Stimulated activated CD4-positive, alpha-beta T cell treated with anti-CD3 and anti-CD28 coated beads, Interleukin-1b, Interleukin-23, amount 100 ng/mL, for 24 hours (primary cell): ENCODE measurements at places on chromosomes 11 and 22.
A peak's percentile ranks its signal among the peaks of the same experiment; 100 is the strongest.

GRCh38 chr11:86523738-86524619 is 148.4 kb downstream of the ME3 start:
- no peak for DNase-seq

DNA sequence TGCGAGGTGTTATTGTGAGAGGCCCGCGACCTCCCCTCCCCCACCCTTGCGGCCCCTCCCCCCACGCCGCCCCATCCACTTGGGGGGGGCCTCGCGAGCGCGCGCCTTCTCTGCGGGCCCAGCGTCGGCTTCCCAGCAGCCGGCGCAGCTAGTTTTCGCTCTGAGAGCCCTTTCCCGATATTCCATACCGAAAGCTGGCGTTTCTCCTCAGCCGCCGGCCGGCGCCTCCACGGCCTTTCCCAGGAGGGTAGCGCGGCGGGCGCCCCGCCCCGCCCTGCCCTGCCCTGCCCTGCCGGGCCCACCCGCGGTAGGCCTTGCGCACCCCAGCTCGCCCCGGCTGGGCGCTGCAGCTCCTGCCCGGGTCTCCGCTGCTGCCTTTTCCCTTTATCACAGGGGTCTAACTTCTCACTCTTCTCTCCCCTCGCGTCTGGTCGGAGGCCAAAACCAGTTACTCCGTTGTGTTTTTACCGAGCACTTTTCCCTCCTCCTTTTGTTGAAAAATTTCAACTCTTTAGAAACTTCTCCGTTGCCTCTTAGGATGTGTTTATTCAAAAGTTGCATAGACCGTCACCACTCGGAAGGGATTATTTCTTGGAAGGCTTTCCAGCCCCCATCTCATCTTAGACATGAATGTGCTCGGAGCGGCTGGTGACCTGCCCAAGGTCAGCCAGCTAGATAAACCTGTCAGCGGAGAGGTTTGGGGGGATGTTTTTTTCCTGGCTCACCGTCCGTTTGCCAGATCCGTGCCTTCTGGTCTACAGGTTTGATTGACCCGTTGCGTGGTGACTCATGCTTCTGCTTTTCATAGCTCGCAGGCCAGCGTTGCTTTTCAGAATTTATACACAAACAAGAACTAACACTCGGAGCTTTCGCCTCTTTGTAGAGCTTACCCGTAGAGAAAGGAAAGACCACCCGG is 648 bp downstream of the PAFAH1B2 start:
- DNase-seq, result no peak

GRCh38 chr11:67264877-67265632 is 1.2 kb upstream of the GRK2 start:
- DNase-seq, result no peak

GRCh38 chr22:17117890-17118289 is 3.3 kb downstream of the TMEM121B start:
- DNase-seq, result no peak

- DNase-seq, result no peak
These were observed 34.2 kb upstream of the LDLRAD3 start for GRCh38 chr11:35909511-35910265.

- DNase-seq, result no peak
These were observed 198.2 kb downstream of the TENM4 start for GRCh38 chr11:79242616-79243015.

DNA sequence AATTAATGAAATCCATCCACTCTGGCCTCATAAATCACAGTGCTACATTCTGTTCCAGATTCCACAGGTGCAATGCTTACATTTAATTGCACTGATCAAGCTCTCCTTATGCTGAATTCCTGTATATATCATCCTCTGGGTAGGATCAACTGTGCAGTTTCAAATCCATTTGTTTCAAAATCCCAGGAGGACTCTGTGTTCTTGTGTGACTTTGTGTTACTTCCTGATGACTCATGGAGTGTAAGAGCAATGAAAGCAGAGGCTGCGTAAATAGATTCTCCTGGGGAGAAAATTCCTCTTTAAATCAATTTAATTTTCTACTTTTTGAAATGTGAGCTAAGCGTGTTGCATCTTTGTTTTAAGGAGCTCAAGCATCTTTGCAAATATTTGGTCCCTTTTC is 752.7 kb downstream of the METTL15 start:
- no peak for DNase-seq

DNA sequence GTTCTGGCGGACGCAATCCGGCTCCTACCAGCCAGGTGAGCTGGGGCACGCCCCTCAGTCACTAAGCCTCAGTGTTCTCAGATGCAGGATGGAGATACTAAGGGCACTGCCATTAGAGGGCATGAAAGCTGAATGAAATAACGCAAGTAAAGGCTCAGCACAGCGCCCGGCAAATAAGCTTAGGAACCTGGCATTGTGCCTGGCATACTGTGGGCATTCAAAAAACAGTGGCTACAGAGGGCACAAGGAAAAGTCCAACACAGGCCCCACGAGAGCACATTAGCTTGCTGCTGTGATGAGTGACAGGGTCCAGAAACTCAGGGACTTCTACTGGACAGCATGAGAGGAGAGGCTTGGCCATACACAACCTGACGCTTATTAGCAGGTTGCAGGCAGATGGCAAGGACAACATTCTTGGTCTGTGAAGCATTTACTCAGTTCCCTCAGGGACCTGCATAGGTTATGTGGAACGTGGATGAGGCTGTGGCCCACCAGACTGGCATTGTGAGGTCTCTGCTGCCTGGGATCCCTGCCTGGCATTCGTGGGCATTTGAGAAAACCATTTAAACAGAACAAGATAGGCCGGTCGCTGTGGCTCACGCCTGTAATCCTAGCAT is 12.2 kb downstream of the TXN2 start:
- DNase-seq, result no peak

DNA sequence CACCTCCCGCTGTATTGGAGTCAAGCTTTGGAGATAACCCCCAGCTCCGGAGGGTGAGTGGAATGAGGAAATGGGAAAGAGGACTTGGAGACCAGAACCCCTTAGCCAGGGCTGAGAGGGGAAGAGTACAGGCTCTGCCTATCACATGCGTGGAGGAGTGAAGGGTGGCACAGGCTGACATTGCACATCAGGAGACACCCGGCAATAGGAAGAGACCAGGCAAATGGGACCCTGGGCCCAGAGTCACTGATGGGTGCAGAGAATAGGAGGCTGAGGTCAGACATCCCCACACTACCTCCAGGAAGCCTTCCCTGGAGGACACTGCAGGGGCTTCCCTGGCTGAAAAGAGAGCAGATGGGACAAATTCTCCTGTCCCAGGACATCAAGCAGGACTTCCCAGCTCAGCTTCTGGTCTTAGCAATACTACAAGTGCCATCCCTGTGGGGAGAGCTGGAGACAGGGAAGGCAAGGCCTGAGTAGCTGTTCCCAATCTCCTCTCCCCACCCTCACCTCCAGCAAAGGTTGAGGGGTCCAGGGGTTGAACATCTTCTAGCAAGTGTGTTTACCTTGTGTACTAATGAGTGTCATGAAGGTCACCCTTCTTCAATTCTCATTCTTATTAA is 160.7 kb downstream of the BUD13 start:
- DNase-seq, result no peak

GRCh38 chr22:46149512-46150033 is 753 bp upstream of the PPARA start:
- DNase-seq, result no peak

DNA sequence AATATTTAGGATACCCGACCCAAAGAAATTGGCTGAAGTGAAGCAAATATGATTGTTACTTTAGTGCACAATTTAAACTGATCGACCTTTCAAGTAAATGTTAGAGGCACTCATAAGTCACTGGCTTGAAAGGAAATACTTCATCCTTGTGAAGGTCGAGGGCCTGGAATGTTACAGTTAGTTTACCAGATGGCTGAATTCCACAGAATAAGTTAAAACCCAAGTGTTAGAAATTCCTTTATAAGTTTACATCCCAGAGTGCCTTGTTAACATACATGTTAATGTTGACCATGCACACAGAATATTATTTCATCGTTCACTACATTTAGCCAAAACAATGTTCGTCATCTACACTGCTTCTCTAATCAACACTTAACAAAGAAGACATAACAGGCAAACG is 235.5 kb upstream of the ANO3 start:
- no peak for DNase-seq

GRCh38 chr11:123580557-123581275 is 73.7 kb downstream of the SCN3B start:
- peak; percentile 44 for DNase-seq

- no peak for DNase-seq
These were observed 85.1 kb downstream of the TRIM44 start for GRCh38 chr11:35747668-35748067.

- no peak for DNase-seq
These were observed 734 bp downstream of the SNU13 start for GRCh38 chr22:41687901-41688364.
